ENCODE measurements at places on chromosomes 16 and 17.

GRCh38 chr17:81738801-81739393, 26.8 kb downstream of the SLC25A10 start:
- no peaks in the 10 kb centered on the region for H3K27me3 ChIP-seq
- no peaks in the 10 kb centered on the region for H3K4me1 ChIP-seq
- H3K4me3 ChIP-seq, result no peak overlapping the region
- DNase-seq, result no peak
- H3K36me3 ChIP-seq, result no peaks in the 10 kb centered on the region

- no peaks in the 10 kb centered on the region for H3K4me1 ChIP-seq
- DNase-seq, result no peak
- no peaks in the 10 kb centered on the region for H3K36me3 ChIP-seq
- no peak overlapping the region for H3K27ac ChIP-seq
- no peak overlapping the region for H3K4me3 ChIP-seq
- H3K27me3 ChIP-seq, result no peaks in the 10 kb centered on the region
Measured at GRCh38 chr17:68909066-68909465, 46.1 kb downstream of the ABCA8 start.

DNA sequence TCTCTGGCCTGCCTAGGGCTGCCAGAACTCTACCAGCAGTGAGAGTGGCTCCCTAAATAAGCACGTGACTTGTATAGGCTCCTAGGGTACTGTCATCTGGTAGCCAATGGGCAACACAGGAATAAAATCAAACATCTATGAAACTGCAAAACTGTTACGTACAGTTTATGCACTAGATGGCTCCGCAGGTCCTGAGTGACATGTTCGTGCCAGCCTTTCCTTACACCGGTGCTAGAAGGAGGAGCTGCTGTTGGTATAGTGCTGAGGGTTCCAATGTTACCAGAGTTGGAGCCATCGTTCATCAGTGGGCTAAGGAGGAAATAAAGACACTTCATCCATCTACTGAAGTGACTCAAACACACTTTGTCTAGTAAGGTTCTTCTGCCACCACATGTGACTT, 63.2 kb upstream of the TRAP1 start:
- no peaks in the 10 kb centered on the region for H3K4me1 ChIP-seq
- H3K4me3 ChIP-seq, result no peak overlapping the region
- no peaks in the 10 kb centered on the region for H3K27me3 ChIP-seq
- peaks cover 62% of the 10 kb centered on the region for H3K36me3 ChIP-seq

DNA sequence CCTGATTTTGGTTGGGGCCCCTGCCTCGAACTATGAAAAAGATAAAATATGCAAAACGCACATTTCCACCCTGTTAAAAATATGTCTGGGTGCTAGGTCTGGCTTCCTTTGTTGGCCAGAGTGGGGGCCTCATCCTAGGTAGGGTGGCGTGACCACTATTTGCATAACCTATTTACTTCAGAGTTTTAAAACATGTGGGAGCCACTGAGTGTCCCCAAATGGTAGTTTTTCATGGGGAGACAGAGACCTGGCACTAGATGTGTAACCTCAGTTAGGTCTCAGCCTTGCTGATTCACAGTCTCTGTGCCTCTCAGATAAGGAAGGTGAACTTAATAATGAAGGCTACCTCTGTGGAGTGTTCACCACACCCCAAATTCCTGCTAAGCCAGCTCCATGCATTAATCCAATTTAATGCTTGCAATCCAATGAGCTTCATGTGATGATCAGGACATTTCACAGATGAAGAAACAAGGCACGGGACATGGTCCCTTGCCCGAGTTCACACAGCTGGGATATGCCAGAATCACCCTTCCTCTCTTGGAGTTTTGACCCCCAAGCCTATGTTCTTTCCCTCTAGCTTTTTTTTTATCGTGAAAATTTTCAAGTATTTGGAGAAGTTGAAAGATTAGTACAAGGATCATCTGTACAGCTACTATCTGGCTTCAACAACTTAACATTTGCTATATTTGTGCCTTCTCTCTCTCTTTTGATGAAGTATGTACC, 103.4 kb downstream of the IRF8 start:
- no peaks in the 10 kb centered on the region for H3K36me3 ChIP-seq
- H3K27ac ChIP-seq, result no peak overlapping the region
- DNase-seq, result no peak
- H3K4me3 ChIP-seq, result no peak overlapping the region
- peaks cover 4% of the 10 kb centered on the region for H3K4me1 ChIP-seq
- H3K27me3 ChIP-seq, result no peaks in the 10 kb centered on the region

DNA sequence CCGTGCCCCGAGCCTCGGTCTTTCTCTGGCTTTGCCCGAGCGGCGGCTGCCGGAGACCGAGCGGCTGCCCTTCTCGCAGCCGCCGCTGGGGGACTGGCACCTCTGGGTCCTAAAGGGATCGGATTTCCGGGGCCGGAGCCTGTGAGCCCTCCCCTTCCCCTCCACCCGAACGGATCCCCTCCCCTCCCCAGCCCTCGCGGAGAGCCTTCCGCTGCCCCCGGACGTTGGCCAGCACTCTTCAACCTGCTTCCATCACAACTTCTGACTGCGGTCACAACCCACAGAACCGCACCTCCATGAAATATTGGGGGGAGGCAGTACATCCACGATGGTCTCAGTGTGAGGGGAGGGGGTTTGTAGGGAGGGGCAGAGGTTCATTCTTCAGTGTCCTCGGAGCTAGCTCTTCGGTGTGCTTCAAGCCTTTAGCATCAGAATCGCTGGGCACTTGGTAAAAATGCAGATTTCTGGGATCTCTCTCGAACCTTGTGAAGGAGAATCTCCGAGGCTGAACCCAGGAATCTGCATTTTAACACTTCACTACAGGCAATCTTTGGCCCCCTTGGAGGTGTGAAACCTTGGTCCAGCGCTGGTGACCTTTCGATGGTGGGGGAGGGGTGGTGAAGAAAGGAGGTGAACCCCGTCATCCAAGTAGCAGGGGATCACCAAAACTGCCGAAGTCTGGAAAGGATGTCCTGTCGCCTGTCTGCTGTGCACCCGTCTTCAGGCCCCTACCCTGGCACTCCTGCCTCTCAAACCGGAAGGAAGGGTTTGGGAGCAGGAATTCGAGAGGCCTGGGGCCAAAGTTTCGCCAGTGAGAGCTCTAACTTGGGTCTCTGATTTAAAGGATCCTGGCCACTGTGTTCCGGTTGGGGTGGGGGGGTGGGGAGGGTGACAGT, 812 bp upstream of the PPP1R9B start:
- peak; percentile 76 for DNase-seq
- peaks cover 38% of the 10 kb centered on the region for H3K4me1 ChIP-seq
- no peaks in the 10 kb centered on the region for H3K36me3 ChIP-seq
- H3K27ac ChIP-seq, result peak overlapping the region; percentile 86
- H3K4me3 ChIP-seq, result peak overlapping the region; percentile 46

DNA sequence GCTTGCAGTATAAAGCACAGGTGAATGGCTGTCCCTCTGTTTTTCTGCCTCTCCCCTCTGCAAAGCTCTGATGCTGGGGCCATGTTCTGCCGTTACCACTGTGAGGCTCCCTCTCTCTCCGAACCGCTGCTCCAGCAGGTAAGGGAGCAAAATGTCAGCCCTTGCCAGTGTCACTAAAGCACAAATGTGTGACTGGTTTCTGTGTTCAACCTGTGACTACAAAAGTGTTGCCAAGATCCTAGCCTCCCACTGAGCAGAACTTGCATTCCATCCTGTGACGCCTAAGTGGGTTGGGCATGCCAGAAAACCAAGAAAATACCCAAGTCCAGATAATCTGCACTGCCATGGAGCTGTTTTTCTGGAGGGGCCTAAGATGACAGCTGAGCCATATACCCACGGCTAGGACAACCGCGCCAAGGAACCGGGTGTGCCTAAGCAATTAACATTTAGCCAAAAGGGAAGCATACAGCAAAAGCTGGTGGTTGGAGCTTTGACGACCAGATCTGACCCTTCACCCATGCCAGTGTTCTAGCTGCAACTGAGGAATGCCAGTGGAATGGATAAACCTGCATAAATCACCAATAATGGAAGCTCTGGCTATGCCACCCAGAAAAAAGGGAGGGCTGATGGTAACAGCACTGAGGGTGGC, 35.0 kb downstream of the PSME3IP1 start:
- no peaks in the 10 kb centered on the region for H3K4me1 ChIP-seq
- DNase-seq, result no peak
- no peak overlapping the region for H3K4me3 ChIP-seq
- no peaks in the 10 kb centered on the region for H3K27me3 ChIP-seq
- peaks cover 31% of the 10 kb centered on the region for H3K36me3 ChIP-seq
